AML-193 (cell line): ENCODE measurements at places on chromosomes 5 and 9.

DNA sequence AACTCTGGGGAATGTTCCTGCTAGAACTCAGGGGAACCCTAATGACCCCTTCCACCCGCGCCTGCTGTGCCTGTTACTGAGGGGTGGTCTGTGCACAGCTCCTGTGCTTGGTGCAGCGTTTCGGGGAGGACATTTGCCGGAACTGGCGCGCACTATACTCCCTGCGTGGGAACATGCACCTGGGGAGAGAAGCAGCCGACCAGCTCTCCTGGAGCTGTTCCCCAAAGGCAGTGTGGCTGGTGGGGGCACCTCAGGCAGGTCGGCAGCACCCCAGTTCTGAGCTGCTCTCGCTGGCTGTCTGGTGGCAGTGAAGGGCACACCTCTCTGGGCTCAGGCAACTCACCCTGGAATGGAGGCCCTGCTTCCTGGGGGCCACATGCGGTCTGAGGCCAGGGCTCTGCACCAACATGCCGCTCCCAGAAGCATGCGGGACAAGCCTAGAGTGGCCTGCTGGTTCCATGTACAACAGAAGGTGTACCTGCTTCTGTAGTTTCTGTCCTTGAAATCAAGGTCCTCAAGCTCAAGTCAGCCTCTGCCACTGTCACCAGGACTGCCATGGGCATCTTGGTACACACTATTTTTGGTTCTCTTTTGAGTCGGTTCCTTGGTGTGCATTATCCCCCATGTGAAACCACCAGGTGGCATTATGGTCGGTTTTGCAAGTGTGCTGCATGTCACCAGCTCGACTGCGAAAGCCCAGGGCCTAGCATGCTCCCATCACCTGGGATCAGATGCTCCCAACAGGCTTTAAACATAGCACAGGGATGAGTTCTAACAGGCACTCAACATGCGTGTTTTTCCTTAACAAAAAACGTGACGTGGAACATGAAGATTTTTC is 7.8 kb upstream of the MRNIP start:
- DNase-seq = no peak

DNA sequence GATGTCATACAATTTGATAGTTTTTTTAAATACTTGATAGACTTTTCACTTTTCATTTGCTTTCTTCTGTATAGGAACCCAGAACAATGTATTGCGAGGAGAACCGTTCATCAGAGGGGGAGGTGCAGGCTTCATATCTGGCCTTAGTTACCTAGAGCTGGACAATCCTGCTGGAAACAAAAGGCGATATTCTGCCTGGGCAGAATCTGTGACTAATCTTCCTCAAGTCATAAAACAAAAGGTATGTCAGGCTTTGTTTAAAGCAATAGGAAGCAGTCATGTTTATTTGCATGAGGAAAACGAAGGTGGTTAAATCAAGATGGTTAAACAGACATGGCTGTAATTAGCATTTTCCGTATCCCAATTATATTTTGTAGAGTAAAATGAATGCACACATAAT is 46.0 kb downstream of the C7 start:
- no peak for DNase-seq

DNA sequence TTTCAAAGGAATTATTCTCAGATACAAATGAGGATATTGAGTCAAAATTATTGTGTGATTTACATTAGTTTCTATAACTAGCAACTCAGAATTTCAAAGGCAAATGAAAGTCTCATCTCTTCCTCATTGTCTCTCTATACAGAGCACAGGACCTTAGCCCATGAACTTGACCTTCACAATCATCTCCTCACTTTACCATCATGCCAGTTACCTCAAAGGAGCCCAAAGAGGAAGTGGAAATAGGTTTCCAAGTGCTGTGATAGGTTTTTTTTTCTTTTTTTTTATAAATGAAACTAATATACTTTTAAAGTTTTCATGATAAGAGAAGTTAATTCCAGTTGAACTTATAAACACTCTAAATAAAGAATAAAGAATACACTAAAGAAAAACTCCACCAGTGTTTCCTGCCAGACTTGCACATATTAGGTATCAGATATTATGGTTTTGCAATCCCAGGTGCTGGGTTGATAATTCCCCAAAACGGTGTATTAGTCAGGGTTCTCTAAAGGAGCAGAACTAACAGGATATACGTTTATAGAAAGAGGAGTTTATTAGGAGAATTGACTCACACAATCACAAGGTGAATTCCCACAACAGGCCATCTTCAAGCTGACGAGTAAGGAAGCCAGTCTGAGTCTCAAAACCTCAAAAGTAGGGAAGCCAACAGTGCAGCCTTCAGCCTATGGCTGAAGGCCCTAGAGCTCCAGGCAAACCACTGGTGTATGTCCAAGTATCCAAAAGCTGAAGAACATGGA is 50.1 kb upstream of the ADAMTS16 start:
- no peak for DNase-seq

DNA sequence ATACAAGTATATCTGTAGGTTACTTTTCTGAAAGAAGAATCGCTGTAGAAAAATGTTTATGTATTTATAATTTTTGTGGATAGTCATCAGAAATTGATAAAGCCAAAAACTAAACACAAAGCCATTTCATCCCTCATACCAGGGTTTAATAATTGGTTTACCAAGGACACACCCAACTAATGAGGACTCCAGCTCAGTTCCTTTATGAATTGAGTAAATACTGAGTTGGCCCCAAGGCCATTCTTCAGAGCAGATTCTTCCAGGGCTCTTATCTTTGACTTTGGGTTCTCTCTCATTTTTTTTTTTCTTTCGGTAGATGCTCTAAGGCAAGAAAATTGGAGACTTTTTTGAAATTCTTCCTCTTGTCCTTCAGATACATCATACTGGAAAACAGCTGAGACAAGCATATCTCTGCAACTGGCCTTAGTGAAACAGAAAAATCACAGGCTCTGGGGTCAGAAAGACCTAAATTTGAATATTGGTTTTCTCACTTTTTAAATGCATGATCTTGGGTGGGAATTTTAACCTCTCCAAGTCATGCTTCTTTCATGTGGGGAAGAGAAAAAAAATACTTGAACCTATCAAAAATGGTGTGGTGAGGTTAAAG is 401.8 kb downstream of the ARHGEF28 start:
- no peak for DNase-seq

DNA sequence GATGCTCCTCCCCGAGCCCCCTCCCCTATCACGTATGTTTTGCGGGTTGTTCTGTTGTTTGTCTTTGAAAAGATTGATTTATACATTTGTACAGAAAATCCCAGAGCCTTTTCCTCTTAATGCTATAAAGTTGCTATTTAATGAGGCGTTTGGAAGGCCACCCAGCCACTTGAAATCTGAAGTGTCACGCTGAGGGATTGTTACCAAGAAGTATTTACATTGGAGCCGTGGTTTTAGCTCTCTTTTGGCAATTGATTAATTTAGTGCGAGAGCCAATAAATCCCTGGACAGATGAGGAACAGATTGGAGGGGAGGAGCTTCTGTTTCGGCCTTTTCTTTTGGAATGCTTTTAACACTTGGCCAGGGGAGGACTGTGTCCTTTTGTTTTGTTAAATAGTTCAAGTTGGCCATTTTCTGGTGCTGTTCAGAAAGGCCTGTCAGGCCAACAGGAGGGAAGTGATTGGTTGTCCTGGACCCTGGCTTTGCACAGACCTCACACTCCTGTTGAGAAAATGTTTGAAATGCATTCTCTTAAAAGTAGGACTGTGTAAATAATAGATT is 250.2 kb downstream of the PDZD2 start:
- no peak for DNase-seq

- DNase-seq = no peak
These were observed 39.7 kb upstream of the SPRY4 start for GRCh38 chr5:142364251-142365145.

- DNase-seq = no peak
These were observed 97.5 kb upstream of the FCN2 start for GRCh38 chr9:134782921-134783698.

DNA sequence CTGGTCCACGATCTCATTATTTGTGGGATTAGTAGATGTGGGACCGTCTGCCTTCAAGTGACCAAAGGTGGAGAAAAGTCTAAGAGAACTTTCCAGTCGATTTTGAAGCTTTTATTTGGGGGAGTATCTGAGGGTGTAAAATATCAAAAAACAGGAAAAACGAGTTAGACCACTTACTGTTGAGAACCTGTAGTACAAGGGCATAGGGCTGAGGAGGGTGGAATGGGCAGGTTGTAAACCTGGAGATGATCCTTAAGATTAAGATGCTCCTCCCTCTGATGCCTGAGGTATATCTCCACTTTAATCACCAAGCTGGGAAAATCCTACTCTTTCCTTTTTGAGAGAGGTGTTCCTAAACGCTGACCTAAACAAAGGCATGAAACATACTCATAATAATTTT is 32.0 kb upstream of the GTF2H2C start:
- no peak for DNase-seq

DNA sequence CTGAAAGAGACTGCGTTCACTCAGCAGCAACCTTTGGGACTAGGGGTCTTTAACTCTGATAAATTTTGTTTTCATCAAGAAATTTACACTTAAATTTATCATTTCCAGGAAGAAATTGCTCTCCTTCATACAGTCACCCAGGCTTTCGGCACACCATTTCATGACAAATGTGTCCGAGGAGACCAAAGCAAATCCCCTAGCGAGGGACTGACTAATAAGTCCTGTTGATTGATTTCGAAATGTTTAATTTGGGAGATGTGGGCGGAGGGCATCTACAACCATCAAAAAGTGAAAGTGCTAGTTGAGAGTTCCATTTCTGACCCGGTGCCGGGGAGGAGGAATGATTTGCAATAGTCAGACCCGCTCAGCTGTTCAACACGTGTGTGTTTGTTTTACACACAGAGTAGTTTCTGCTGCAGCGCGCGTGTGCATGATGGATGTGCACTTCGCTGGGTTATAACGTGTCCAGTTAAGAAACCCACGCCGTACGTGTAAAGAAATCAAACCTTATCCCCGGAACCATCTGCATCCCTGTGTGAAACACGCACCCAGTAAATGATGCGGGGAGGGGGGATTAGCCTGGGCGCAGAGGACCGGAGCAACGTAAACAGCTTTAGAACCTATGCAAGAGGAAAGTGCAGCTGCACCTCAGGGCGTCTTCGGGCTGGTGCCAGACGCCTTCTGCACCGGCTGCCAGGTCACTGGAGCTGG is 845 bp upstream of the NR4A3 start:
- DNase-seq = peak; percentile 25

DNA sequence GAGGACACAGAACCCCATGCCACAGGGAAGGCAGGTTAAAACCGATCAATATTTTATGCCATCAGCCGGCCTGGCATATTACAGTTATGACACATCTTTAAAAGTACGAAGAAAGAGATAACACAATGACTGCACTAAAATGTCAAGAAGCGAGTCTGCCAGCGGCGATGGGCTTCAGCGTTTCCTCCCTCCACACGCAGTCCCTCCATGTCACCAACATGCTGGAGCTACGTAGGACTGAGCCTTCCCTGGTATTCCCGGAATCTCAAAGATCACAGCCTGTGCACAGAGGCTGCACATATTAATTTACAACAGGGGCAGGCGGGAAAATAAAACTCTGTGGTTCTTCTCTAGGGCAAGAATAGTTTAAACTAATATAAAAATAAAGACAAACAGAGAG is 257.7 kb downstream of the IRX1 start:
- no peak for DNase-seq

- no peak for DNase-seq
These were observed 51.1 kb downstream of the ELL2 start for GRCh38 chr5:95910521-95910920.

- no peak for DNase-seq
These were observed 27.7 kb downstream of the ELAVL2 start for GRCh38 chr9:23798325-23798724.

GRCh38 chr5:123428521-123429220 is 5.5 kb upstream of the CEP120 start:
- no peak for DNase-seq

- no peak for DNase-seq
These were observed 21.3 kb downstream of the NTNG2 start for GRCh38 chr9:132183134-132183533.

- DNase-seq = no peak
These were observed 33.7 kb upstream of the NRG2 start for GRCh38 chr5:140076788-140077187.

DNA sequence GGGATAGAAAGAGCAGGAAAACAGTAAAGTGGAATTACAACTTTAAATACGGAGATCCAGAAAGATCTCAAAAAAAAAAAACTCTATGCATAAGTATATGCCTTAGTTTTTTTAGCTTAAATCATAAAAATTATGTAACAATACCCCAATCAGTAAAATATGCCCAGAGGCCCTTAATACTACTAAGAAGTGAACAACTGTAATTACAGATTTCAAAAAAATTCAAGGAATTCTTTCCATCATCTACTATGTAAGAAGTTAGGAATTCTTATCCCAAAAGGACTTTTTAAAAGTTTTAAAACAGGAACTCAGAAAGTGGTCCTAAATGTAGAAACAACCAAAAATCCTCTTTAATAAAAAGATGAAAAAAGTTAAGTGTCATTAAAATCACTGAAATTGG is 111.3 kb downstream of the SSBP2 start:
- DNase-seq = no peak

GRCh38 chr9:85516455-85516854 is 225.3 kb downstream of the AGTPBP1 start:
- no peak for DNase-seq

DNA sequence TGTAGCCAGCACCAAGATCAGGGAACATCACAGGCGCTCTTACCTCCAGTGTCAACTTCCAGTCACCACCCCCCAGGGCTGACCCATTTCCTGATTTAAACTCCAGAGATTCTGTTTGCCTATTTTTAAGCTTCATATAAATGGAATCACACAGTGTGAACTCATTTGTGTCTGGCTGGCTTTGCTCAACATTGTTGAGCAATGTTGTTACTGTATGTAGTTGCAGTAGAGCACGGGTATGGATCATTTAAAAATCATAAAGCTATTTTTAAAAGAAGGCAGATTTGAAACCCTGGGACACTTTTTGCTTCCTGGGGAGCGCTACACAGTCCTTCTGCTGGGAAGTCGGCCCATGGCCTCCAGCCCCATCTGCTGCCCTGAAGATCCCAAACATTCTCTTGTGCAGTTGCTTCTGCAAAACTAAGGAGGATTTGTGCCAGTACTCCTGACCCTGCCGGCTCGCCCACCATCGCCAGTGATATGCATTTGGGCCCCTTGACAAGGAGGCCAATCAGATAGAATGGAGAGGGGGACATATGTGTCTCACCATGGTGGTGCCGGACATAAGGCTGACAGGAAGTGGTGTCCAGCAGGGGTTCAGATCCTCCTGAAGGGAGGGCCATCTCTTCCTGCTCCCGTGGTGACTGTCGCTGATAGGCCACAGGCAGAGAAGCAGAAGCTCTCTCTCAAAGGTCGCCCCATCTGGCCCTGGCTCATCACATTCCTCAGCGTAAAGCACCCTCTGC is 13.3 kb downstream of the DCANP1 start:
- DNase-seq = peak; percentile 6

GRCh38 chr9:37410969-37411785 is 11.3 kb upstream of the GRHPR start:
- DNase-seq = no peak

DNA sequence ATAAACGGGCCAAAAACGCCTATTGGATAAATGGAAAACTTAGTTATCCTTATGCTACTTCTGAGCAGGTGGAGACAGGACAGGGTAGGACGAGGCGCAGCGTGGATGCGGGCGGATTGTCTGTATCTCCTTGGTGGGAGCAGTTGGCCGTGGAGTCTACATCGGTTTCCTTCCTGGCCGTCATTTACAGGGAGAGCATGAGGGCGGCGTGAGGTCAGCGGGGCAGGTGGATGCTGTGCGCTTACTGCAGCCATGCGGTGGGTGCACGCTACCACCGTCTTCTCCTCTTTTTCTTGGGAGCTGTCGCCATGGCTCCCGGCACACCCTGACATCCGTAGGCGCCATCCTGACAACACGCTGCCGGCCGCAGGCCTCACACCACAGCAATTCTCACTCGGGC is 121.3 kb downstream of the ADAMTS2 start:
- DNase-seq = no peak
